ENCODE measurements at places on chromosomes 6 and 20.

DNA sequence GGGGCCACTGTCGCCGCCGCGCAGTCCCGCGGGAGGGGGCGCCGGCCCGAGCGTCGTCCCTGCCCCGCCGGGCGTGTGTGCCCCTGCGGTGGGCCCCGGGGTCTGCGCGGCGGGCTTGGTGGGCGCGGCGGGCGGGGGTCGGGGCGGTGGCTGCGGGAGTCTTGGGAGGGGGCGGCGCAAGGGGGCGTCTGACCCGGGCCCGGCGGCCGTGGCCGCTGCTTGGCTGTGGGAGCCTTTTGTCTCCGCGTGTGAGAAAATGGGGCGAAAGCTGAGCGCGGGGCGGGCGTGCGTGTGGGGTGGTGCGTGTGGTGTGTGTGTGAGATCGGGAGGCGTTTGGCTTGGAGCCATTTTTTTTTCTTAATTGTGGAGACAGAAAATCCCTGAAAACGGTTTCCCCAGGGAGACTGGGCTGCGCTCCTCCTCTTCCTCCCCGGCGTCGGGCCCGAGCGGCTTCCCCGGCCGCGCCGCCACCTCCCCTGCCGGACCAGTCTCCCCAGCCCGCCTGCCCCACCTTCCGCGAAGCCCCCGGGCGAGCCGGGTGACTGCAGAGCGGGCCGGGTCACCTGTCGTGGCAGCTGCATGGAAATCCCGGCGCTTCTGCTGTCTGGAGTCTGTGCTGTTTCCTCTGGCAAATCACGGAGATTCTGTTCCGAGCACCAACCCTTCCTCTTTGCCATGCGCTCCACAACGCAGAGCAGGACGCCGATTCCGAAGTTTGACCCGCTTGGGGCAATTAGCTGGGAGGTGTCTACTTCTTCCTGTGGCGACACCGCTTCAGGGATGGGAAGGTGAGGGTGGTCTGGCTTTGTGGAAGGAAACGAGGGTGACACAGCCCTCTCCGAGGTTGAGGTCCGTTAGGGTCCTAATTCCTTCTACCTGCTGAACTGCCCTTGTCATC is 64.4 kb downstream of the GTF2H5 start:
- DNase-seq = no peak

GRCh38 chr6:136464148-136464547 is 86.1 kb downstream of the MAP7 start:
- DNase-seq = no peak

DNA sequence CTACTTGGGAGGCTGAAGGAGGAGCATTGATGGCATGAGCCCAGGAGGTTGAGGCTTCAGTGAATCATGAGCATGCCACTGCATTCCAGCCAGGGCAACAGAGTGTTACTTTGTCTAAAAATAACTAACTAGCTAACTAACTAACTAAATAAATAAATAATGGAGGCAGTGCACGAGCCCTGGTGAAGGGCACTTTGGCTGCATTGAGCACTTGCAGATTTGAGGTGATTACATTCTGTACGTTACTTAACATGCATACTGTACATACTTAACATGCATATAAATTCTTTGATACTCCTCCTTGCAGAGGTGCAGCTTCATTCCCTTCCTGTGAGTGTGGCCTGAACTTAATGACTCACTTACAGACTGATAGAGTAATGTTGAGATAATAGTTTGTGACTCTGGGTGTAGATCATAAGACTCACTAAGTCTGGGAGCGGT is 10.7 kb downstream of the HLA-A start:
- DNase-seq = no peak

DNA sequence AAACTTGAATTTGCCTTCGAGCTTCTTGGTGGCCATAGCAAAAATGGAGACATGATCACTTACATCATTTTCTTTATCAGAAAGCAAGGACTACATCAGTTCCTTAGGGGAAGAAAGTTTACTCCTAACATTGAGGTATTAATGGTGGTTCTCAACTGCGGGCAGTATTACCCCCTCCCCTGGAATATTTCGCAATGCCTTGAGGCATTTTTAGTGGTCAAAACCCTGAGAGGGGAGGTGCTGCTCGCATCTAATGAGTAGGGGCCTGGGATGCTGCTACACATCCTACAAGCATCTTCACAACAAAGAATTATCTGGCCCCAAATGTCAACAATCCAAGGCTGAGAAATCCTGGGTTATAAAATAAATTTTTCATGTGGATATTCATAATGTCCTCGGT is 222.2 kb upstream of the TSHZ2 start:
- DNase-seq = no peak

- no peak for DNase-seq
Measured at GRCh38 chr6:148565930-148566663, 180.7 kb upstream of the UST start.

GRCh38 chr6:11085758-11086435 is 7.7 kb upstream of the SMIM13 start:
- DNase-seq = no peak

DNA sequence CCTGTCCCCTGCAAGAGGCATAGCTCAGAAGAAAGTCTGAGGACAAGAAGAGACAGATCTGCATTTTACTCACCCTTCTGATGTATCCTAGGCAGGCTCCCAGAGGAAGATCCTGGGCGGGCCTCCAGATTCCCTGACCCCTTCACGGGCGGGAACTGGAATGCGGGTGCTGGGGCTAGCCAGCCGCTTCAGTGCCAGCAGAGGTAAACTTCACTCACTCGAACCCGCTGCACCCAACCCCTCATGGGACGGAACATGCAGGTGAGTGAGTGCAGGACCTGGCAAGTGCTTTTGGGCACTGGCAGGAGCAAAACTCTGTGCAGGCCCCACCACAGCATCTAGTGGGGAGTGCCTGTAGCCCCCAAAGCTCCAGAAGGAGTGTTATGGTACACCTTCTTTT is 171.8 kb downstream of the MMS22L start:
- no peak for DNase-seq

GRCh38 chr6:38801305-38801704 is 86.2 kb downstream of the DNAH8 start:
- no peak for DNase-seq

All from tibial nerve (tissue), 4 donors.